ENCODE measurements at places on chromosomes 2 and 18.

DNA sequence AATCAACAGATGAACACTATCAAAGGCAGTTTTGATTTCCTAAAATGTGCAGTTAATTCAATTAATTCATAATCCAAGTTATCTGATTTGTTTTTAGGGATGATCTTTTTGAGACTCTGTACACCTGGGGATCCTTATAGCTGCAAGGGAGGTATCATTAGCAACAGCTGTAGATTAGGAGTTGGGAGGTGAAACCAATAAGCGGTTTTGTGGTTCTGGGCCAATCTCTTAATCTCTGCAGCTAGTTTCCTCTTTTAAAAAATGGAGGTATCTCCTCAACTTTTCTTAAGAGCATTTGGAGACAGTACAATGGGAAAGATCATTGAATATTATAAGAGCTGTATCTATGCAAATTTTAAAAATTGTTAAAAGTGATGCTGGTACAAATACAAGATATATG, 126.0 kb downstream of the MC4R start:
- no peak for DNase-seq

DNA sequence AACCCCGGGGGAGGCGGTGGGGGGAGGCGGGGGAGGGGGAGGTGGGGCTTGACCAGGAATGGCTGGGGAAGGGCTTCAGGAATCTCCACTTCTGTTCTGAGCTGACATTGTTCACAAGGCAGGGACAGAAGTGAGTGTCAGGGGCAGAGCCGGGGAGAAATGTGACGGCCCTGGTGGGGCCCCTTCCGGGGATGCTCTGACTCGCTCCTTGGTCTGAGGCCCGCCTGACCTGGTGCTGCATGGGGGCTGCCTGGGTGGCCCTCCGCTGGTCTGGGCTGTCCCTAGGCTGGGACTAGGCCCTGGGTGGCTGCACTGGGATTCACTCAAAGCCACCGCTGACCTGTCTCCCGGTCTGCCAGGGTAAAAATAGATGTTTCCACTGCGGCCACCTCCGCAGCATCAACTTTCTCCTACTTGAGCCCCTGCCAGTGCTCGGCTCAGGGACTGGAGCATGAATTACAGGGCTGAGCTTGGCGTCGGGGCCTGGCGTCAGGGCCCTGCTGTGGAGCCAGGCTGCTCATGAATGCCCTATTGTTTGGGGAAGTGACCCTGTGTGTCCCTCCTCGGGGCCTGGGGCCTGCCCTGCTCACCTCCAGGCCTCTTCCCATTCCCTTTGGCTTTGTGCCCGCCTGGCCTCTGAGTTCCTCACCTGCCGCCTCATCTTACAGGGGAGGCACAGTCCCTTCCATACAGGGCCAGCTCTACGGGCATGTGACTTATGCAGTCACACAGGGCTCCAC, 247.5 kb downstream of the DYSF start:
- DNase-seq, result no peak

DNA sequence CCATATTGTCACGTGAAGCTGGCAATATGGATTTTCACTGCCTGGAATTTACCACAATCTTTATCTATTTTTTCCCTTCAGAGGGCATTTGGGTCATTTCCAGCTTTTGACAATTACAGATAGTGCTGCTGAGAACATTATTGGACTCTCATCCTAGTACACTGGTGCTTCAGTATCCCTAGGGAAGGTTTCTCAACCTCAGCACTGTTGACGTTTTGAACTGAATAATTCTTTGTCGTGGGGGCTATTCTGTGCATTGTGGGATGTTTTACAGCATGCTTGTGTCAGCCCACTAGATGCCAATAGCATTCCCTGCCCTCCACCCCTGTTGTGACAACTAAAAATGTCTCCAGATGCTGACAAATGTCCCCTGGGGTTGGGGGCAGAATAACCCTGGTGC, 185.7 kb downstream of the TPGS2 start:
- DNase-seq, result no peak

- DNase-seq, result peak; percentile 61
Measured at GRCh38 chr2:68258851-68259250, 6.5 kb upstream of the PPP3R1 start.

DNA sequence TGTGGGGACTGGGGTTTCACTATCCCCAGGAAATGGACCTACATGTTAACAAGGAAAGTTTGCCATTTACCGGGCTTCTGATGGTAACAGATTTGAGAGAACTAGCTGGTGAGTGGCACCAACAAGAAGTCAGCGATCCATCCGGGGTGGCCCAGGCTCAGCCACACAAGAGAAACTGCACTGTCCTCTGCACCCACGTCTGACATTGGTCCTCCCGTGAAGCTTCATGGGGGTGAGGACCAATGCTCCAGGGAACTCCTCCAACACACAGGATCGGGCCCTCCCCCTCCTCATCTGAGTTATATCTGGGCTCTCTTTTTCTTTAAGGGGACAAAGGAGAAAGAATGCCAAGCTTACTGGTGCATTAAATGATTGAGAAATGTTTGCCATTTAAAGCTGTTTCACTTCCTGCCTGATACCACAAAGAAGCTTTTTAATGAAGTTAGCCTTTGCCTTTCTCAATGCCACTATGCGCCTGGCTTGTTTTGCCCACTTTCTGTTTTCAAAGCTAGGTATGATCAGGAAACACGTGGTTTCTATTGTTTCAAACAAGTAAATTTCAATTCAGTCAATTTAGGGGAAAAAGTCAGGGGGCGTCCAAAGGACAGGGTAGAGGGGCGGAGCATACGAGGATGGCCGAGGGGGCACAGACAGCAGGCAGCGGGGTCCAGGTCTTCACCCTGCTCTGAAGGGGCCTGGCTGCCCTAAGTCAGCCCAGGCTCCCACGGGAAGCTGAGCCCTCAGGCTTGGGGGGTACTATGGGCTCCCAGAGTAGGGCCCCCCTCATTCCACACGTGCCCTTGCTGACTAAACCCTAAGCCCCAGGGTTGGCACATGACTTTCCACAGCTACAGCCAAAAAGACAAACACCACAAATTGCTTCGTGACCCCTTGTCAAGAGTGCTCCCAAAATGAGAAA, 204.0 kb upstream of the ID2 start:
- no peak for DNase-seq

GRCh38 chr18:76451396-76452331, 43.4 kb downstream of the ZNF516 start:
- no peak for DNase-seq

DNA sequence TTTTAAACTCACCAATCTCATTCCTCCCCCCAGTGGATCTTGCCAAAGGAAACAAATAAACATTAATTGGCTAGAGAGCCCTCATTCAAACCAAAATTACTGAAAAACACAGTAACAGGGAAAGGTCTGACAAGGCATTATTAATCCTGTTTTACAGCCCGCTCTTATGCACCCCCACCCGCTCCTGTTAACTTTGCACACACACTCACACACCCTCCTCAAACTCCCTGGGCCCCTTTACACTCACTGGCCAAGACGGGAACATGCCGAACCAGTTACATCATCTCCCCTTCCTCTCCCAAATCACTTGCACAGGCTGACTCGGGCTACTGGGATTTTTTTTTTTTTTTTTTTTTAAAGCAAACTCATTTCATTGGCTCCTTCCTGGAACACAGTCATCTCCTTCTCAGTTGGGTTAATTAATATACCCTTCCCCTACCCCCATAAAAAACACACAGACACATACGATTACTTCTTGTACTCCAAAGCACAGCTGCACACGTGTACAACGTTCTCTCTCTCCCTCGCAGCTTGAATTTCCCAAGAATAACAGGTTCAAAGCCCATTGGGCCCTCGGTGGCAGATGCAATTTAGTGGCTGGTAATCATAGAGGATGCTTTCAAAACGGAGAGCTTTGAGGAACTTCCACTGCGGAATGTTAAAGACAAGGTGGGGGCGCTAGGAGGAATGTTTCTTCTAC, 31.8 kb downstream of the KLF7 start:
- DNase-seq, result peak; percentile 93

GRCh38 chr18:377088-377487, 109.2 kb upstream of the THOC1 start:
- DNase-seq, result peak; percentile 61

- no peak for DNase-seq
Measured at GRCh38 chr2:134141598-134142340, 112.1 kb upstream of the MGAT5 start.

DNA sequence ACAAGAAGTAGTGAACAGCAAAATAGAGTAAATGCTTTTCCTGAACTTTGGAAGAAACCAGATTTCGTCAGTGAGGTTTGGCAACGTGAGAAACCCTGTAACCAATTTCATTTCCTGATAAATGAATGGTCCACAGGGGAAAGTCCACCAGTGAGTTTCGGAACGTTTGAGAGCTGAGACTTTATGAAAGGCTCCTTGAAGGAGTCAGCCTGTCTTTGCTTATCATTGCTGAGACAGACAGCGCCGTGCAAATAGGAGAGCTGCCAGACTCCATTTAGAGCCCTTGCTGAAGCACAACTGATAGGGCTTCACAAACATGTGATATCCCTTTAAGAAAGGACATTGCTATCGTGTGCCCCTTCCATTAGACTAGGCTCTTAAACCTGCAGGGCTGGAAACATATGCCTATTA, 121.8 kb upstream of the SMAD7 start:
- no peak for DNase-seq

DNA sequence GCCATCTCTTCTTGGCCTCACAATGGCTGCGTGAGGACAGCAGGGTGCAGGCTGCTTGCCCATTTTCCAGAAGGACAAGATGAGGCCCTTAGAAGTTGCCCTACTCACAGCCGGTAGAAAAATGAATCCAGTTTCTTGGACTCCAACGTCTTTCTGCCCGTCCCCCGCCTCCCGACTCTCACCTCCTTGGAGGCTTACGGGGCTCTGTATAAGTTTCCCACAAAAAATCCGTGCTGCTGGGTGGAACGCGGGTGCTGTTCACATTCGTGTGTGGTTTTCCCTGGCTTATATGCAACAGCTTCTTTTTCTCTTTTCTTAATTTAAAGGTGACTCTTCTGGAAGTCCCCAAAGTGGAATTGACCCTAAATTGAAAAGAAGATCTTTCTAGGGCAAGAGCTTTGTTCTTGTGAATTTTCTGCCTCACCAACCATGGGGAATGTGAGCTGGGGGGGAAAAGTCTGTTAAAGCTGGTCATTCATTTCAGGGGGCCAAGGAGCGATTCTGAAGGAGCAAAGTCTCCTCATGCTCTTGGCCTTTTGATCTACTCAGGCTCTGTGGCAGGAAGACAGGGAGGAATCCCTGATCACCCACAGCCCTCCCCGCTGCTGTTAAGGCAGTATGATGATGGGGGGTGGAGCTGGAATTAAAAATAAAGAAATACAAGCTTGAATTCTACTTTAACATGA, 51.3 kb downstream of the DDX1 start:
- DNase-seq, result no peak

- peak; percentile 41 for DNase-seq
Measured at GRCh38 chr2:66575625-66576310, 140.8 kb downstream of the MEIS1 start.

DNA sequence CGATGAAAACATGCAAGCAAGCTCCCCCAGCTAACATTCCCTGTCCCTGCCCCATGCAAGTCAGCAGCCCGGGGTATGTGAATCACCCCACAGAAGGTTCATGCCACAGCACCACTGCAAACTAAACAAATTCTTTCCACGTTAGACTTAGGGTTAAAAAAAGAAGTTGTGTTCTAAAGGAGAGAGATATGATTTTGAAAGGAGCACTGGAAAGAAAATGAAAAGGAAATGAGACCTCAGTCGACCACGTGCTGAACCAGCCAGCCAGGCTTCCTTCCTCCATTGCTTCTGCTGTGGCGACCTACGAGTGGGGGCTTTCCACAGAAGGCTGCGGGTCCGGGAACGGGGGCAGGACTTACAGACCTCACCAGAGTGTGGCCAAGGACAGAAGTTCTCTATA, 52.0 kb downstream of the ARL4C start:
- peak; percentile 94 for DNase-seq

GRCh38 chr2:203018181-203018580, 3.5 kb downstream of the NBEAL1 start:
- no peak for DNase-seq

- DNase-seq, result no peak
Measured at GRCh38 chr2:206859330-206859739, 80.0 kb upstream of the CPO start.

DNA sequence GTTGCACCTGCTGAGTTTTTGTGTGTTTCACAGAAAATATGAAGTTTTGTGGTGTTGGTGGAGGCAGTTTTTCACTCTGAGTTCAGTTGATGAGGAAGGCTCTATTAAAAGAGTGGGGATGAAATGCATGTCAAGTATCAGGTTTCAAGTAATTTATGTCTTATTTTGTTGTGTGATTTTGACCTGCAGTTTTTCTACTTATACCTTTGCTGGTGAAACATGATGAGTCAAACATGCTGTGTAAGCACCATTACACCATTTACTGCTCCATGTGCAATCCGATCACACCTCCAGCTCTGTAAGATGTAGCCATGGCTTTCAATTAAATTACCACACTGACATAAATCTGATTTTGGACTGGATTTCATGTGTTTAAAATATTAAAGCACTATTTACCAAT, 174.5 kb upstream of the ZEB2 start:
- DNase-seq, result no peak

DNA sequence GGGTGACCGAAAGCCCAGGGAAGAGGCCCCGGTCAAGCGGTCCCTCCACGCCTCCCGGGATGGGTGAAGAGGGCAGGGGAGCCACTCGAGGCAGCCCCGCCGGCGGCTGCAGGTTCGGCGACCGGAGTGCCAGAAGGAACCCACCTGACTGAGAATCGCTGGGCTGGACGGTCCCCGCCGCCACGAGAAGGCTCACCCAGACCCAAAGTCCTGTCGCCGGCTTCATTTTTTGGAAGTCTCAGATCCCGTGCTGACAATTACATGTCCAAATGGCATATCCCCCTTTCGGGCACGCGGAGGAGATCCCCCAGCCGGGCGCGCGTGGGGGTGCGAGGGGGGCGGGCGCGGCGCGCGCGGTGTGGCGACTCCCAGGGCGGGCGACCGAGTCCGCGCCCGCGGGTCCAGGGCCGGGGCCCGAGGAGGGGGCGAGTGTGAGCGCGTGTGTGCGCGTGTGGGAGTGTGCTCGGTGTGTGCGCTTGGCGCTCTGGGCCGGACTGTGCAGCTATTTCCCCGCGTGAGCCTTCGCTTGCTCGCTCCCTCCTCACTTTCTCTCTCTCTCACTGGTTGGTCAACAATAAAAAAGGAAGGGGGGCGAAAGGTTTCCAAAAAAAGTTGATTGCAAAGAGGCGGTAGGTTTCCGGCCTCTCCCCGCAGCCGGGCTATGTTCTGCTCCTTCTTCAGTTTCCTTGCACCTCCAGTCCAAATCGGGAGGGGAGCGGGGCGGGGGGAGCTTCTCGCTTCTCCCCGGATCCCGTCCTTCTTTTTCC, at the start of gene ERBB4:
ERBB4 (minus strand) TSS at position 498 of the 767 bp plus-strand sequence; CDS start at position 226, 272 bp downstream.
- DNase-seq, result no peak

GRCh38 chr2:230924470-230925341, at the start of gene GPR55:
GPR55 (minus strand) TSS chr2:230925242; CDS start chr2:230910962, 14,280 bp downstream.
- no peak for DNase-seq

DNA sequence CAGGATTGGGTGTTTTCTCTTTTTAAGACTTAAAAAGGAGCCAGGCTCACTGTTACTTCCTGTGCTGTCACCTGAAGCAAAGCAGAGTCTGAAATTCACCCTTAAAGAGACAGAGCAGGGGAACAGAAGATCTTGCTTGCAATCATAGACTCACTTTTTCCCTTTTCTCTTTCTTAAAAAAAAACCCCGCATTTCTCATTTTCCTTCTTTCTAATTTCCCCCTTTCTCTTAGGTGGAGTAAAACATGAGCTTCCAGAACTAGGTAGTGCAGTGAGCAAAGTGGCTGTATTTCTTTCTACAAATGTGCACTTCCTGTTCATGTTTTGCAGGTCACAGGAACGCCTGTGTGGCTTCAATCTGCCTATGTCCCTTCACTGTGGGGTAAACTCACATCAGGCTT, 381.2 kb downstream of the LPIN1 start:
- DNase-seq, result no peak

All from fibroblast of skin of scalp (primary cell).